Spleen (tissue), 13 donors: ENCODE measurements at places on chromosomes 2 and 18.

- DNase-seq = no peak
Observed at GRCh38 chr2:18268400-18268799, 292.1 kb downstream of the RDH14 start.

DNA sequence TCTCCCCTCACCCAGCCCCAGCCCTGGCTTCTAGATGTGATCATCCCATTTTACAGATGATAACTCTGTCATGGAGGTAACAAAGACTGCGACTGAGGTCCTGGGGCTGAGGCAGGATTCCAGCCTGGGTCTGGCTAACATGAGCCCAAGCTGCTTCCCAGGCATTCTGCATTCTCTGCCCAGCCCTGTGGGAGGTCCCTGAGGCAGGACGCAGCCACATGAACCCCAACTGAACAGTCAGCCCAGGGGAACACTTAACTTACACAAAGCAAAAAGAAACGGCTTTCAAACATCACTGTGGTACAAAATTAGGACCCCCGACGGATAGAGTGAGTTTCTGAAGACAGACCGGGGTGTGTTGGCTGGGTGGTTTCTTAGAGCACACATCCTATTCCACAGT, 135.3 kb downstream of the ACKR3 start:
- DNase-seq = no peak

- DNase-seq = no peak
Observed at GRCh38 chr2:206353685-206354084, 79.2 kb downstream of the ZDBF2 start.

DNA sequence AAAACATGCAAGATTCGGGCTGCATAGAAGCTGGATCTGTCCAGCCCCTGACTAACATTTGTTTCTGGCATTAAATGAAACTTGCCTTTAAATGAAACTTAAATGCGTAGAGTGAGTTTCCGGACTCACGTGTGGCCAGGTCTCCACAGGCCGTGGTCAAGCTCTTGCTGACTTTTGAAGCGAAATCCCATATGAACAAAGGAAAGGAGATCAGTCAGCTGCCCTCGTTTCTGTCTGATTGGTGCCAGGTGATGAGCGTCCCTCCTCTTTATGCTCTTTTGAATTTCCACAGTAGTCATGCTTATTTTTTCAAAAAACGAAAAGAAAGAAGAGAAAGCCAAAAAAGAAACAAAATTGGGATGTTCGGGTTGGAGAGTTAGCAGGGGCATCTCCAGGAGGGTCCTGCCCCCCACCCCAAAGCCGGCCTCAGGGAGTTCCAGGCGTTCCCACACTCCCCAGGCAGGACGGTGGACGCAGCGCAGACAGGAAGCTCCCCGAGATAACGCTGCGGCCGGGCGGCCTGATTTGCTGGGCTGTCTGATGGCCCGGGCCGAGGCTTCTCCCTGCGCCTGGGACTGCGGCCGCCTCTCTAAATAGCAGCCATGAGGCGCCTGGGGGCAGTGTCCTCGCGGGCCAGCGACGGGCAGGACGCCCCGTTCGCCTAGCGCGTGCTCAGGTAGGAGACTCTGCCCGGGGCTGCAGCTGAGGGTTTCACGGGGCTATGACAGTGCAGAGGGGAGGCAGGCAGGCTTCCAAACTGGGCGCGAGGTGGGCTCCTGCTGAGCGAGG, at the start of gene COLEC11:
TSS of gene COLEC11 (plus strand) at position 620 of the 789 bp plus-strand sequence. CDS start 9,229 bp downstream, outside the sequence.
- DNase-seq = peak; percentile 83

DNA sequence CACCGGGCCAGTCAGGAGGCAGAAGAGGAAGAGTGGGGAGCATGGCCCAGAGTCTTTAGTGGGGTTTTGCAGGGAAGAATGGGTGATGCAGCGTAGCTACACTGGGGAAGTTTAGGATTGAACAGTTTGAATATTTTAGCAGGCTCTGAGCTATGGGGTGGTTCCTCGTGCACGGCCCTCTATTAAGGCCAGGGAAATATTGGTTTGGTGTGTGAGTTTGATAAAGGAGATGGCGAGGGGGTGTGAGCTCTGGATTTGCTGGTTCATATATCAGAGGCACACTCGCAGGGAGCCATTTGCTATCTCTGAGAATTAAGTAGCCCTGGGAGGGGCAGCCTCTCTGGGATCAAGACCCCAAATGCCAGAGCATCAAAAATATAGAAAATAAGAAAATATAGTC, 50.1 kb downstream of the BOLA3 start:
- no peak for DNase-seq

- DNase-seq = no peak
Observed at GRCh38 chr18:34858188-34858587, 148.1 kb downstream of the DTNA start.

GRCh38 chr2:109396202-109397180, 217.3 kb downstream of the SEPTIN10 start:
- no peak for DNase-seq

DNA sequence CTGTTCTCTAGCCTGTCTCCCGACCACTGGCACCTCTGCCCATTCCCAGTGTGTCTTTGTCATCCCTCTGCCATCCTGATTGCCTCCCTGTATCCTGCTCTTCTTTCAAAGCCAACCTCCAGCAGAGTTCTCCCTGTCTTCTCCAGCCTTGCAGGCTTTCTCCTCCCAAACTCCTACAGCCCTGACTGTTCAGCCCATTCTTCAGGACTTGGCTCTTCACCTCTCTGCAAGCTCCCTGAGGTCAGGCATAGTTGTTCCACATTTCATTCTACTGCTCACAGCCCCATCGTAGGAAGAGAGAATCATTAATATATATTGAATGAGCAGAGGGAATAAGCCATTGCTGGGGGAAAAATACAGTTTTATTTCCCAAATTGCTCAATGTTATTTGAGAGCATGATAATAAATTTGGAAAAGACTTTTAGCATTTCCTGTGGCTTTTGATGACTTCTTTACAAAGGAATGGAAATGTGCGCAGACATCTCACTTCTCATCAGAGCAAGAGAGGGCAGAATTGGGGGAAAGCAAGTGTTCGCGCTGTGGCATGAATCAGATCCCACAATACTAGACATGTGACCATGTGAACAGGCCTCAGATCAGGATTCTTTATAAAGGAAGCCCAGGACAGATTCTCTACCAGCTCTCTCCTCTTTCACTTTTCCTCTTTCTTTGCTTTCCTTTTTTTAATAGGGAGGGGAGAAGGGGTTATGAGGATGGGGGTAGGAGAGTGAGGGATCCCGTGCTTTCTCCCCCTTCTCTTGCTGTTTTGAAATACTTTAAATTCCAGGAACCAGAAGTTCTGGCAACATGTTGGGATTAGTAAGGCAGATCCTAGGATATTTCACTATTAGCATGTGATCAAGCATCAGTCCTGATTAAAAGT, 37.4 kb downstream of the EPAS1 start:
- no peak for DNase-seq

GRCh38 chr2:72198532-72199241, 51.0 kb upstream of the CYP26B1 start:
- no peak for DNase-seq

GRCh38 chr2:188678882-188679281, 295.3 kb upstream of the COL3A1 start:
- DNase-seq = no peak

DNA sequence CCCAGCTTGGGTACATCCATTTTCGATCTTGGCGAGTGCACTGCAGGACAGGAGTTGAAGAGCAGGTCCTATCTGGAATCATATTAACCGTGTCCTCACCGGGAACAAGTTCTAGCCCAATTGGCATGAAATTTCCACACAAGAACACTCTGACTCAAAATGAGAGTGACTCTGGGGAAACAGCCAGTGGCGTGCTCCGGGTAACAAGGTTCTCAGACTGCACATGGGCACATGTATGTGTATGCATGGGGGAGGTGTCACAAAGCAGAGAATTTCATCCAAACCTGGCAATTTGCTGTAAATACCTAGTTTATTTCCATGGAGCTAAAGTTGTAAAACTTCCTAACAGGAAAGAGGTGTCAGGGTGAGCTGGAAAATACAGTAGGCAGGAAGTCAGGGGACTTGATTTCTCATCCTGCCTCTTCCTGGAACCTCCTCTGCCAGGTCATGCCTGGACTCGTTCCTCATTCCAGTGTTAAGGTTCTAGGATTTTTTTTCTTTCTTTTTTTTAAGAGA, 1.7 kb downstream of the TUBB6 start:
- DNase-seq = no peak

DNA sequence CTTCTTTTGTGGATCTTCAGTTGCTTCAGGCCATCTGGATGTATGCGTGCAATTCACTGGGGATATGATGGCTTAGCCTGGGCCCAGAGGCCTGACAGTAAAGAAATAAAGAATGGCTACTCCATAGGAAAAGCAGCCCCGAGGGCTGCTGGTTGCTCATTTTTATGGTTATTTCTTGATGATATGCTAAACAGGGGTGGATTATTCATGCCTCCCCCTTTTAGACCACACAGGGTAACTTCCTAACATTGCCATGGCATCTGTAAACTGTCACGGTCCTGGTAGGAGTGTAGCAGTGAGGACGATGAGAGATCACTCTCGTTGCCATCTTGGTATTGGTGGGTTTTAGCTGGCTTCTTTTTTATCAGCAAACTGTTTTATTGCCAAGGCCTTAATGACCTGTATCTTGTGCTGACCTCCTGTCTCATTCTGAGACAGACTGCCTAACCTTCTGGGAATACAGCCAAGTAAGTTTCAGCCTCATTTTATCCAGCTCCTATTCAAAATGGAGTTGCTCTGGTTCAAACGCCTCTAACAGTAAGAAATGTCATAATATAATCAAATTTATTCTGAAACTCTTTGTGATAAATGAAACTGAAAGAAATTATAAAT, 60.5 kb downstream of the DSEL start:
- DNase-seq = no peak

DNA sequence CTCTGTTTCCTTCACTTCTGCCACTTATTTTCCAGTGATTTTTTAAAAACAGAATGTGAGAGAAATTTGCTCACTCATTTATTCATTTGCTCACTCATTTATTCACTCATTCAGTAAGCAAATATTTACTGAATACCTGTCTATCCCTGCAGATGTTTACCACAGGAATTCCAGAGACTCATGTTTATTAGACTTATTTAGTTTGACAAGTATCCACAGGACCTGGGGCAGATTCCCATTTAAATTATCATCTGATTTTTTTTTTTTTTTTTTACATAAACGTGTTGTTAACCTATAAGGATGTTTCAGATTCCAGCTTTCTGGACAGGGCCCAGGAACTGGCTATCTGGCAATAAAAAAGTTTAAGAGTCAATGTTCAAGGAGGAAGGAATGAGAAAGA, 175.1 kb upstream of the ERBB4 start:
- no peak for DNase-seq

DNA sequence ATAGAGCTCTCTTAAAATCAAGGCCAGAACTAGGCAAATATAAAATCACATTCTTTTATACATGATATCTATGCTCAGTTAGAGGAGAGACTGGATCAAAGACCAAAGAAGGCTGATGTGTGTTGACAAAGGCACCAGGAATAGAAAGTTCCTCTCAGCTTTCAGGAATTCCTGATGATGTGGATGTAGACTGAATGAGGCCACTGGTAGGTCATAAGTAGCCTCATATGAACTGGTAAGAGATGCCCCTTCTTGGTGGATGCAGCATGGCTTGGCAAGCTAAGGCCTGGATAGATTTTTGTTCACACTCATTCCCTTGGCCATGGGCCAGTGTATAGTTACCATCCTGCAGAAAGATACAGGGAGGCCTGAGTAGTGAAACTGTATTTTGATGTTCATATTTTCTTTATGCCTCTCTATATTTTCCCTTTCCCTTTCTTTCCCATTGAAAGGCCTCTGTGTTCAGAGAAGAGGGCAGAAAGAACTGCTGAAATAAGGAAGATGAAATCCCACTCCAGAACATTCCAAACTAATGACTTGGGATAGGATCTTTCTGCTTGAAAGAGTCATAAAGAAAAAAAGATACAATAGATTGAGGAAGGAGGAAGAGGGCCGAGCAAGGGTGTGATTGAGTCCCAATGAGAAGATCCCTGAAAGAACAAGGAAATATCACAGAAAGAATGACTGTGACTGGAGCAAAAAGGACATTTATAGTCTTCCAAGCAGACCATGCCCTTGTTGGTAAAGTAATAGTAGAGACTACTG, 2182.7 kb upstream of the PIK3C3 start:
- no peak for DNase-seq

GRCh38 chr2:192675681-192676080, 480.9 kb upstream of the TMEFF2 start:
- no peak for DNase-seq

DNA sequence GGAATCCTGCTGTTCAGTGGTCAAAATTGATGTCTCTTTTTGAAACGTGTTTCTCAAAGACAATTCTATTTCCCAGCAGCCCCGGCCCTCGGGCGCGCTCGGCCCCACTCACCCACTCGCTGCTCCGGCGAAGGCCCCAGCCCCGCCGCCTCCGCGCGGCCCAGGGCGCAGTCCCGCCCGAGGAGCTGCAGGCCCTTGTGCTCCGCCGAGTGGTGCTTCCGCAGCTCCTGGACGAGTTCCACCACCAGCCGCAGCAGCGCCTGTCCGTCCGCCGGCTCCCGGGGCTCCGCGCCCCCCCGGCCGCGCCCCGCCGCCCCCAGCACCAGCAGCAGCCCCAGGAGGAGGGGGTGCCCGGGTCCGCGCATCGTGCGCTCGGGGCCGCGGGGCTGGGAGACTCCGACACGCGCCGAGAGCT, 413 bp downstream of the ALKAL2 start:
- DNase-seq = no peak

DNA sequence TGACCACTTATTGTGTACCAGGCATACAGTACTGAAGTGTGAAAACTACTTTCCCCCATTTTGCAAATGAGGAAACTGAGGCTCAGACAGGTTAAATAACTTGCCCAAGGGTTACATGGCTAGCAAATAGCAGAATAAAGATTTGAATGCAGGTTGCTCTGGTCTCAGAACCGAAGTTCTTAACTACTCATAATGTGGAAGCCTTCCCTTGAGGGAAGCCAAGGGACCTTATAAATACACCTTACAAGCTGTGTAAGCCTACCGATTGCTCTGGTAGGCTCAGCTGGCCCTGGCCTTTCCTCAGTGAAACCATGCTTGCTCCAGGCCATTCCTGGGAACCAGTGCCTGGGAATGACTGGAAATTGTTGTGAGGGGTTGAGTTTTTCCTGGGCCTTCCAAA, 114.6 kb upstream of the CDCA7 start:
- DNase-seq = no peak

- DNase-seq = no peak
Observed at GRCh38 chr2:188677142-188677541, 297.0 kb upstream of the COL3A1 start.

- no peak for DNase-seq
Observed at GRCh38 chr18:58803978-58804377, 60.7 kb upstream of the ZNF532 start.

GRCh38 chr2:137862651-137863050, 101.6 kb upstream of the HNMT start:
- DNase-seq = no peak

DNA sequence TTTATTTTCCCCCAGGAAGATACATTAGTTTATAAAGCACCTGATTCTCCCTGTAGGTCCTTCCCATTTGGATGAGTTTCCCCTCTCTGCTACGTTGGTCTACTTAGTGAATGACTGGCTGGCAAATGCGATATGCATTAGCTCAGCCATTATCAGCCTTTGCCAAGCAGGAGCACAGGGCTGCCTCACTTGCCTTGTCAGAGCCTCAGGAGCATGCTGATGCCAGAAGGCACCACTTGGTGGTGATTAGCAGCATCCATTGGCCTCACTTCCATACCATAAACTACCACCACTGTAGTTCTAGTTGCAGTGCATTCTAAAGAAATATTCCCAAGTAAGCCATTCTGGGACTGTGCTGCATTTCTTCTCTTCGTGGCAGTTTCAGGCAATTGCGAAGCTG, 442.8 kb upstream of the CHST9 start:
- DNase-seq = no peak
